Astrocyte (in vitro differentiated cells and primary cell): ENCODE measurements at places on chromosomes 11 and 22. TPM values are rescaled to one million over a fixed set of nuclear protein-coding genes. Genes with fewer than 3 reads are reported as not detected.

The NRGN gene
- total RNA-seq: 1.5 and 1.7 TPM in 2 replicates

The WNT7B gene
- total RNA-seq: 1.6 and 1.7 TPM in 2 replicates

The ALDH3B2 gene
- total RNA-seq: not detected in 2 replicates

The C11orf86 gene
- total RNA-seq: not detected in 2 replicates

The IL10RA gene
- 0.12 and 0.73 TPM in 2 replicates for total RNA-seq

DNA sequence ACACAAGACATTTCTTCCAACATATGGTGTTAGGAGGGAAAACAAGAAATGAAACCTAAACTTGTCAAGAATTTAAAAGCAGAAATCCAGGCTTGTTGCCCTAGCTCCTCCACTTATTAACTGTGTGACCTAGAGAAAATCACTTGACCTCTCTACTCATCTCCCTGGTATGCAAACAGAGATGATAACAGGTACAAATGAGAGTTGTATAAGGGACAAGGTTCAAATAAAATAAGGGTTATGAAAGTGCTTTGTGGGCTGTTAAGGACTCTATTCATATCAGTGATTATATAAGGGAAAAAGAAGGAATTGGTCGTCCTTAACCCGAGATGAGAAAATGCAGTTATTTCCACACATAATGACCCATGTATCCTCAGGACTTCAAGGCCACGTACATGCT lies 372.7 kb upstream of the TENM4 start:
- H3K27ac ChIP-seq: no peak overlapping the region
- H3K36me3 ChIP-seq: no peaks in the 10 kb centered on the region
- no peaks in the 10 kb centered on the region for H3K27me3 ChIP-seq
- DNase-seq: no peak
- H3K4me1 ChIP-seq: no peaks in the 10 kb centered on the region

- no peaks in the 10 kb centered on the region for H3K36me3 ChIP-seq
- no peaks in the 10 kb centered on the region for H3K4me1 ChIP-seq
- no peak overlapping the region for H3K4me3 ChIP-seq
- no peaks in the 10 kb centered on the region for H3K27me3 ChIP-seq
- H3K27ac ChIP-seq: no peak overlapping the region
Measured at GRCh38 chr11:125874556-125875124, 12.8 kb upstream of the HYLS1 start.

DNA sequence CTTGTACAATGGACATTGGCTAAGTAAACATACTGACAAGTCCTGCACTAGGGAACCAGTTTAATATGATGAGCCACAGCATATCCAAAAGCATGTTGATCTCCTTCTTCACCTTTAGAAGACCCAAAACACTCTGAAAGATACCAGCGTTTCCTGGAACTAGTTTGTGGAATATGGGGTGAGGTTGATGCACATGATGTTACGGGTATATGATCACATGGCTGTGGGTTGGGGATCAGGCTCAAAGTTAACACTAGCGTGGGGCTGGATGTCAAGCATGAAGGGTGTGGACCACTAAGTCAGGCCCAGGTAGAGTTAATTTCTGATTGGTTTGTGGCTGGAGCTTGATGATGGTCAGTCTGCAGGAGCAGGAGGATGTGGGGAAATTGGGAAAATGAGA lies 9.0 kb downstream of the IGLL5 start:
- no peaks in the 10 kb centered on the region for H3K36me3 ChIP-seq
- no peak overlapping the region for H3K4me3 ChIP-seq
- H3K27me3 ChIP-seq: peaks cover 2% of the 10 kb centered on the region
- no peaks in the 10 kb centered on the region for H3K4me1 ChIP-seq
- no peak for DNase-seq

The LRRC55 gene
- total RNA-seq: not detected in 2 replicates

GRCh38 chr22:44627521-44628139 lies 74.4 kb upstream of the PRR5 start:
- no peak for DNase-seq
- H3K27ac ChIP-seq: no peak overlapping the region
- H3K36me3 ChIP-seq: no peaks in the 10 kb centered on the region
- no peak overlapping the region for H3K4me3 ChIP-seq
- H3K27me3 ChIP-seq: no peaks in the 10 kb centered on the region

DNA sequence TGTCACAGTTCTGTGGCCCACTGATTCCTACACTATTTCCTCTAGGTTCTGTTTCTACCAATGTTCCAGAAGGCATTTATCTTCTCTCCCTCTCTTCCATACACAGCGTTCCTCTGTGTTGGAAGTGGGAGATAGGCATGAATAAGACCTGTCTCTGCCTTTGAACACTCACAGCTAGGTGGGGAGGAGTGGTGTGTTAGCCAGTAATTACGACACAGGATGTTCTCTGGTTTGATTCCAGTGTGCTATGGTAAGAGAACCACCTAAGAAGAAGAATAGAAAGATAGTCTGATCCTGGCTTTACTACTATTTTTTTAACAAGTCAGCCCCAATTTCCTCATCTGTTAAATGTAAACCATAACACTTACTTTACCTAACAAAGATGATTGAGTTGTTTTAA lies 200.2 kb upstream of the MTMR2 start:
- DNase-seq: no peak
- H3K4me1 ChIP-seq: peaks cover 10% of the 10 kb centered on the region
- no peak overlapping the region for H3K27ac ChIP-seq
- H3K36me3 ChIP-seq: no peaks in the 10 kb centered on the region

DNA sequence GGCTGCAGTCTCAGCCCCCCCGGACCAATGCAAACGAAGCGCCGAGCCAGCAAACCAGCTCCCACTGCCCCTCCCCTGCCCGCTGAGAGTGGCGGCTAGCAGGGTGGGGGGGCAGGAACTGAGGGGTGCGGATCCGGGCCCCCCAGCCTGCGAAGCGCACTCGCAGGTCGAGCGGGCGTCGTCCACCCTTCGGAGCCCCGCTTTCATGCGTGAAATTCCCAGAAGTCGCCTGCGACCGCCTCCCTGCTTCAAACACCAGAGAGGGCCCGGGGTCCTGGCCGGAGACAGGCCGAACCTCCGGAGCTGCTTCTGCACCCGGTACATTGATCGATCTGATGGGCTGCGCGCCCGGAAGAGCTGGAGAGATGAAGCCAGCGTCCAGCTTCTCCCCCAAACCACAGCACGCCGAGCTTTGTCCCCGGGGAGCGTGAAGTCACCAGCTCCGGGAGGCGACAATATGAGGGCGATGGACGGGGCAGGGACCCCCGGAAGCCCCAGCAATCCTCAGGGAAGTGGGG lies 646 bp upstream of the PATZ1 start:
- no peaks in the 10 kb centered on the region for H3K36me3 ChIP-seq
- peak; percentile 39 for DNase-seq
- H3K4me1 ChIP-seq: peaks cover 41% of the 10 kb centered on the region
- peak overlapping the region; percentile 60 for H3K27ac ChIP-seq
- H3K4me3 ChIP-seq: peak overlapping the region; percentile 65

DNA sequence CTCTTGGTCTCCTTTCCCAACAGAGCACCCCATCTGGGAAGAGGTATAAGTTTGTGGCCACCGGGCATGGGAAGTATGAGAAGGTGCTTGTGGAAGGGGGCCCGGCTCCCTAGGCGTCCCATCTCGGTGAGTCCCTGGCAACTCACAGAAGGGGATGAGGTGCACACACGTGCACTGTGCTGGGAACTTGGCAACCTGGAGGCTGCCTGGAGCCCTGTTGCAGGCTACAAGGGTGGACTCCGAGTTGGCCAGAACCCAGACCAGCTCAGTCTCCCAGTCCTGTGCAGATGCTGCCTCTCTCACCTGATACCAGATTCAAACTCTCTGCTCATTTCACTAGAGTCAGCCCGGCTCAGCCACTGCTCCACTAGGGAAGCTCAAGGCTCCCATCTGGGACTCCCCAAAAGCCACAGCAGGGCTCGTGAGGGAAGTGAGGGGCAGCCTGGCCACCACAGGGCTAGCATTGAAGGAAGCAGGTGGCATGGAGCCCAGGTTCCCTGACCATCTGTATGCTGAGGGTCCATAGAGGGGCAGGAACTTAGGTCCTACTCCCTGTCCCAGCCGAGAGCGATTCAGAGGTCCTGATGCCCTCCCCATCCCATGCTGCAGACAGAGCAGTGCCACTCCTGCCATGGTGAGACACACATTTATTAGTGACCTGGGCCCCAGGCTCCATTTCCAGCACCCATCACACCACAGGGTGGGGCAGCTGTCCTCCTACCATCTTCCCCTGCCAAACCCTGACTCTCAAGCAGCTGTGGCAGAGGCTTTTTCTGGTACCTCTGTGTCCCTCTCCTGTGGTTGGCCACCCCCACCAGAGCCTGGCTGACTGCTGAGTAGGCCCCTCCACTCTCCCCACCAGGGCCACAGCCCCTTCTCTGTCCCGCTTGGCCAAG lies 4.0 kb downstream of the PRR33 start:
- H3K4me3 ChIP-seq: no peak overlapping the region
- no peak for DNase-seq
- H3K27ac ChIP-seq: no peak overlapping the region
- H3K36me3 ChIP-seq: no peaks in the 10 kb centered on the region
- H3K4me1 ChIP-seq: no peaks in the 10 kb centered on the region

GRCh38 chr11:132444911-132445310 lies 1074.5 kb downstream of the NTM start:
- H3K4me3 ChIP-seq: no peak overlapping the region
- no peaks in the 10 kb centered on the region for H3K36me3 ChIP-seq
- H3K4me1 ChIP-seq: peaks cover 10% of the 10 kb centered on the region
- H3K27me3 ChIP-seq: peaks cover 3% of the 10 kb centered on the region

DNA sequence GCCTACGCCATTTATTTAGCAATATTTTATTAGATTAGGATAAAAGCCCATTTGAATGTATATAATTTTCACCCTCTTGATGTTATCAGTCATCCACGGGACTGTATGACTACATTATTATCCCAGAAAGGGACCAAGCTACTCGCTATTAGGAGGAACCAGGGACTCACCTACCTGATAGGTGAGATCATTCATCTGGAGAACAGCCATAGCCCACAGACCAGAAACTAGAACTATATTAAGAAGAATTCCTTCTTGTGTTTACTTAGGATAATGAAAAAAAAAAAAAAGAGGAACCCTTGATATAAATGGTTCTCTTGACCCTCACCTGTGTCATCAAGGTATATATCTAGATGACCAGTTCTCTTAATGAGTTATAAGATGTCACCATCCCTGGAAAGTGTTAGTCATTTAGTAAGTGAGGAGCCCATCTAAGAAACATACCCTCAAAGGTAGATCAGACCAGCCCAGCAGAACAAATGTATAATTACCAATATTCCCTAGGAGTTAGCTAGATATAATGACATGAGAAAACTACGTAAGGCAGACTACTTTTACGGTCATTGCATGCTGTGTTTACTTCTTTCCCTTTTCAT lies 8.0 kb downstream of the SIK3 start:
- no peak overlapping the region for H3K4me3 ChIP-seq
- H3K4me1 ChIP-seq: peaks cover 5% of the 10 kb centered on the region
- no peaks in the 10 kb centered on the region for H3K36me3 ChIP-seq
- no peak for DNase-seq

The SNU13 gene
- total RNA-seq: 163 and 175 TPM in 2 replicates

The GLYATL1 gene
- total RNA-seq: 0.41 TPM in 1 of 2 replicates, not detected in the other

The LRRC10B gene
- 0.09 and 0.12 TPM in 2 replicates for total RNA-seq
